Pancreas (tissue), 10 donors: ENCODE measurements at places on chromosomes 1 and 21. TPM values are rescaled to one million over a fixed set of nuclear protein-coding genes. Genes with fewer than 3 reads are reported as not detected.

GRCh38 chr1:15077384-15077783, 76.2 kb upstream of the TMEM51 start:
- no peak for DNase-seq
- H3K4me3 ChIP-seq, result no peak overlapping the region
- no peaks in the 10 kb centered on the region for H3K36me3 ChIP-seq
- H3K27me3 ChIP-seq, result no peaks in the 10 kb centered on the region
- no peak overlapping the region for H3K27ac ChIP-seq
- H3K4me1 ChIP-seq, result no peaks in the 10 kb centered on the region

RNU1-3 gene
- 2,349 TPM for total RNA-seq

- H3K27ac ChIP-seq, result no peak overlapping the region
- no peak for DNase-seq
- no peaks in the 10 kb centered on the region for H3K27me3 ChIP-seq
- no peaks in the 10 kb centered on the region for H3K36me3 ChIP-seq
- no peak overlapping the region for H3K4me3 ChIP-seq
- no peaks in the 10 kb centered on the region for H3K4me1 ChIP-seq
Measured at GRCh38 chr1:232380131-232380530, 249.8 kb downstream of the SIPA1L2 start.

GRCh38 chr1:31715087-31715872, 11.5 kb upstream of the COL16A1 start:
- H3K4me3 ChIP-seq, result peak overlapping the region; percentile 24
- no peaks in the 10 kb centered on the region for H3K4me1 ChIP-seq
- no peaks in the 10 kb centered on the region for H3K36me3 ChIP-seq

GBP3 gene
- total RNA-seq, result 4.0 TPM

DNA sequence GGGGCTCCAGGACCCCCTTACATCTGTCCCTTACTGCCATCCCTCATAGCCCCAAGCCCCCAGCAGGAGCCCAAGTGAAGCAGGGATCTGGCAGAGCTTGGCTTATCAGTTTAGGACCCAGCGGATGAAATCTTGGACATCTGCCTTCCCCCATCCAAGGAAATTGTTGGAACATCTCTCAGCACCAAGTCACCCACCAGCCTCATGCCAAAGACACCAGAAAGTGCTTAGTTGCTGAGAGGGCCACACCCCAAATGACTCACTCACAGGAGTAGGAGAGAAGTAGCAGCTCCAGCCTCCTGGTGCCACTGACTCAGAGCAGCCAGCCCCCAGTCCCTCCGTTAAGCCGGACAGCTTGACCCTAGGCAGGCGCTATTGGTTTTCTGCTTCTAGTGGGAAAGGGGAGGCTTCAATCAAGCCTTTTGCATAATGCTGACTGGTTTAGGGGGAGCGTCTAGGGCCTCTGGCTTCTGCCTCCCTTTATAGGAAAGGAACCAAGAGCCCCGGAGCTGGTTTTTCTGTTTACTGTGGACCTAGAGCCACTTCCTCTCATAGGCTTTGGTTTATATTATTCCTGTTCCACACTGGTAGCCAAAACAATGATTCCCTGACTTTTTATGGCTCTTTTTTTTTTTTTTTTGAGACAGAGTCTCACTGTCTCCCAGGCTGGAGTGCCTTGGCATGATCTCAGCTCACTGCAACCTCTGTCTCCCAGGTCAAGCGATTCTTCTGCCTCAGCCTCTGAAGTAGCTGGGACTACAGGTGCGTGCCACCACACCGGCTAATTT, 114.2 kb upstream of the IPO9 start:
- H3K4me3 ChIP-seq, result no peak overlapping the region
- DNase-seq, result peak; percentile 67
- H3K36me3 ChIP-seq, result no peaks in the 10 kb centered on the region
- H3K4me1 ChIP-seq, result no peaks in the 10 kb centered on the region
- H3K27ac ChIP-seq, result peak overlapping the region; percentile 89
- no peaks in the 10 kb centered on the region for H3K27me3 ChIP-seq

GRCh38 chr1:111222308-111223125, 5.0 kb upstream of the CHI3L2 start:
- H3K4me3 ChIP-seq, result no peak overlapping the region
- no peaks in the 10 kb centered on the region for H3K27me3 ChIP-seq
- peak; percentile 40 for DNase-seq

DNA sequence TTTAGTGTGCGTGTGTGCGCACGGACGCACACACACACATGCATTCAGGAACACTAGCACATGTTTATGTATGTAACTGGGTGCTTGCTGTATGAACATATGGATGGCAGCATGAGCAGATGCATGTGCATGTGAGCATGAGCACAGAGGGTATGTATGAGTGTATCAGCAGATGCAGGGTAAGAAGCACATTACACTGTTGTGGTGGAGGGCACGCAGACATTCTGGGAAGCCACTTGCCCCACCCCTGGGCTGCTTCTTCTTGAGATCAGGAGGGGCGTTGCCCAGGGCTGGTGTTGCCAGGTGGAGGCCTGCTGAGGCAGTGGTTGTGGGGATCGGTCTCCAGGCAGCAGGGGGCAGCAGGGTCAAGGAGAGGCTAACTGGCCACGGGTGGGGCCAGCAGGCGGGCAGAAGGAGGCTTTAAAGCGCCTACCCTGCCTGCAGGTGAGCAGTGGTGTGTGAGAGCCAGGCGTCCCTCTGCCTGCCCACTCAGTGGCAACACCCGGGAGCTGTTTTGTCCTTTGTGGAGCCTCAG, 3.9 kb upstream of the P3R3URF start:
- no peak for DNase-seq
- H3K27me3 ChIP-seq, result no peaks in the 10 kb centered on the region
- no peak overlapping the region for H3K27ac ChIP-seq
